ENCODE measurements at places on chromosomes 2 and 18.

DNA sequence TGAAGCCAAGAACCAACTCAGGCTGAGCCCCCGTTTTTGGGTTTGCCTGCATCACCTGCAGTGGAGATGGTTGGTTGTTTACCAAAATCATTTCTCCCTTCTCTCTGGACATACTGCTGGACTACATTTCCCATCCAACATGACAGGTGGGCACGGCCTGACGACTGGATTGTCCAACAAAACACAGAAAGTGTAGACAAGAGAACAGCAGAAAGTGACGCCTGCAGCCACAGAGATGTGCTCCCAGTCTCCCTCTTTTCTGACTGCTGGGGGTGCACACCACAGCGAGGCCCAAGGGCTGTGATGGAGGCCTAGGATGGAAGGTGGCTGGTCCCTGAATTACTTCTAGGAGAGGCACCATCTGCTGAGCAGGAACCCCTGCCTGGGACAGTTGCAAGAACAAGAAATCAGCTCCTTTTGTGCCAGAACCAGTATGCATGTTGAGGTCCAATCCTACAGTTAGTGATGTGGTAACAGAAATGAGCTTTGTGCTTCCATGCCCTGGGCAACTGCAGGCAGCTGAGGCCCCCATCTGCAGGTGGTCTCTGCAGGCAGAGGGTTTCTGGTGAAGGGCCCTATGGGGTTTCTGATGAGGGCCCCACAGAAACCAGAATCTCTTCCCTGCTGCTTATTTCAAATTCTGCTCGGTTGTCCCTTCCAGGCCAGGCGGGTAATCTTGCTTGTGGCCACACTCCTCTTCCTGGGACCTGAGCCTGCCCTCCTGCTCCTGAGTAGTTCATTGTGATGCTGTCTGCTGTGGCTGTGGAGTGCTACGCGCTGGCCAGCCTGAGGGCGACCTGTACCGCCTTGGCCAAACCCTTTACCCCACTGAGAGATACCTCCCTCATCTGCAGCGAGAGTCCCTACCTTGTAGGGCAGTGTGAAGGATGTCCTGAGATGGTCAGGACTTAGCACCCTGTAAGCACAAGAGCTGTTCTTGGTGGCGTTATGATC is 168.3 kb downstream of the ASB1 start:
- DNase-seq = no peak

DNA sequence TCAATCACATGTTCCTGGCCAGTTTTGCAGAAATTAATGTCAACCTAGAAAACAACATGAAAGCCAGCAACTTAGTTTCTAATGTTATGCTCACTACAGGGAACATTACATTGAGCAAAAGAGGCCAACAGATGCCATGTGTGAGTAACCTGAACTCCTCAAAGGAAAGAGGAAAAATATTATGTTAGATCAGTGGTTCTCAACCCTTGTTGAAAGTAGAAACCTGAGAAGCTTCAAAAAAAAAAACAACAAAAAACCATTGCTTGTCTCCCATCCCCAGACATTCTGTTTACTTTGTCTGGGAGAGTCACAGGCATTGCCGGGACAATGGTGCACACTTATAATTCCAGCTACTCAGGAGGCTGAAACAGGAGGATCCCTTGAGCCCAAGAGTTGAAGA is 57.7 kb downstream of the METTL4 start:
- DNase-seq = no peak

GRCh38 chr18:64097497-64097896 is 51.4 kb downstream of the LINC00305 start:
- DNase-seq = no peak

GRCh38 chr2:206471524-206472062 is 28.3 kb downstream of the ADAM23 start:
- DNase-seq = no peak

GRCh38 chr2:119837350-119837749 is 77.6 kb downstream of the PTPN4 start:
- no peak for DNase-seq
